Stimulated activated CD8-positive, alpha-beta memory T cell treated with anti-CD3 and anti-CD28 coated beads, Interleukin-4, amount 100 ng/mL, for 4 hours (primary cell): ENCODE measurements at places on chromosomes 2 and 18.

DNA sequence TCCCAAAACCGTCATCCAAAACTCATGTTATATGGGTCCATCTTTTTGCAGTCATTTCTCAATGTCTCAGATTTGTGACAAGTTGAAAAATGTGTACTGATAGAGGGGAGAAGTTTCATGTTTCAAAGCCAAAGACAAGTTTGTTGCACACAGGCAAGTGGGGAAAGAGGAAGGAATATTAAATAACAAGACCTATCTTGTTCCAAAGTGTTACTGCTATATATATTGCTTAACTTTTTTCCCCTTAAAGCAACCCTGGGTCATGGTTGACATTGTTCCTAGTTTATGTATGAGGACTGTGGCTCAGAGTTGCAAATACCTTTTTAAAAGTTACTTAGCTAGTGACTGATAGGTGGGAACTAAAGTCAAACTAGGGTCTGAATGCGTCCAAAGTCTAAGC lies 1.7 kb downstream of the ITGA4 start:
- no peak for DNase-seq

GRCh38 chr2:239590276-239590675 lies 189.5 kb upstream of the HDAC4 start:
- no peak for DNase-seq

GRCh38 chr2:73070643-73071359 lies 711 bp downstream of the SFXN5 start:
- no peak for DNase-seq

- no peak for DNase-seq
Observed at GRCh38 chr2:162720559-162721271, 117.9 kb downstream of the KCNH7 start.

DNA sequence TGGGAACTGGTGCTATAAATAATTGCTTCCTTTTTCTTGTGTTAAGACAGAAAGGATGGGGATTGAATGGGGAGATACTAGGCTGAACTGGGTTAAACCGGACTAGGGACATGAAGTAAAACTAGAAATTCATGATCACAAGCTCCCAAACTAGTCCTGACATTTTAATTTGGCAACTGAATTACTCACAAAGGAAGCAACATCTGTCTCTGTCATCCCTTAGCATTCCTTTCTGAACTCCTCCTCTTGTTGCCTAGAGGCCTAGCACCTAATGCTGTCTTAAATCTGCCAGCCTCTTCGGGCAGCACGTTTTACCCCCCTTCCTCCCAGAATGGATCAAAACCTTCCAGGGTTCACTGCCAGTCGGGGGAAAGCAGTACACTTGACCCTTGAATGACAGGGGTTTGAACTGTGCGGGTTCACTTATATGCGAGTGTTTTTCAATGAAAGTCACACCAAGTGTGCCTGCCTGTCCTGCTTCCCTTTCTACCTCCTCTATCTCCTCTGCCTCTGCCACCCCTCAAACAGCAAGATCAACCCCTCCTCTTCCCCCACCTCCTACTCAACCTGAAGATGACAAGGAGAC lies 8.2 kb downstream of the KCTD1 start:
- no peak for DNase-seq

GRCh38 chr2:14826518-14826917 lies 194.0 kb downstream of the LRATD1 start:
- no peak for DNase-seq

GRCh38 chr2:152189622-152190495 lies 14.3 kb upstream of the STAM2 start:
- no peak for DNase-seq

DNA sequence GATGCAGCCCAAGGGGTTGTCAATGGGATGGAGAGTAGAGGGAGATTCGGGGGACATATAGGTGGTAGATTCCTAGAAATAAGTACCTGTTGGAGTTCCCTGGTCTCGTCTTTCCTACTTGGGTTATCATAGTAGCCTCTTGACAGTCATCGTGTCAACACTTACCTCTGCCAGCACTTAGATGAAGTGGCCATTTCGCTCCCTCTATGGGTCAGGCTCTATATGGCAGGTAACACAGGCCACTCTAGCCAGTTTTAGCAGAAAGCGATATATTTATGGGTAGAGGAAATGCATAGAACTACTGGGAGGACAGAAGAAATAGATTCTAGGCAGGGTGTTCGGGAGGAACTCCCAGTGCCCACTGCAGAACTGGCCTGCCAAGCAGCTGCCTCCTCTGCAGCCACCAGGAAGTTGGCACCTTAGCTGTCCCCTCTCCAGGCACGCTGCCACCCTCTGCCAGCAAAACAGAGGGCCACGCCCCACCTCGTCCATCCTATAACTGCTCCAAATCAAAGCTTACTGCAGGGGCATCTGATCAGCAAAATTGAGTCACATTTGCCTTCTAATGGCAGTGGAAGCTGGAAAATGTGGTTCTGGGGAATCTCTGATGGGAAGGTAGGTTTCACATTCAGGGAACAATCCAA lies 181.3 kb downstream of the INSIG2 start:
- no peak for DNase-seq

DNA sequence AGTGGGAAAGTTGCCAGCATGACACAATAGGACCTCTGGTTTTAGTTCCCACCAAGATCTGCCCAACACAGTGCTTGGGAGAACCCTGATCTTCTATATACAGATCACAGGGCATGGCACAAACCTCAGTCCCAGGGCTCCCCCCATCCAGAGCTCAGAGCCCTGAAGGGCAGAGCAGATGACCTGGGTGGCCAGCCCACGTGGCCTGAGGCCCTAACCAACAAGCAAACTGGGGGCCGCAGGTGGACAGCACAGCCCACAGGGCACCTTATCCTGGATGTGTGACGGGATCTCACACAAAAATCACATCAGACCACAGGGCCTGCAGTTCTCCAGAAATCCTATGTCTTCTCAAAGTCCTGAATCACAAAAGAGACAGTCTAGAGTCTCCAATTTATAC lies 34.7 kb downstream of the CRACDL start:
- DNase-seq: no peak

GRCh38 chr2:7593360-7593759 lies 676.1 kb downstream of the RNF144A start:
- DNase-seq: no peak

GRCh38 chr18:73979742-73980141 lies 167.9 kb downstream of the FBXO15 start:
- DNase-seq: no peak

DNA sequence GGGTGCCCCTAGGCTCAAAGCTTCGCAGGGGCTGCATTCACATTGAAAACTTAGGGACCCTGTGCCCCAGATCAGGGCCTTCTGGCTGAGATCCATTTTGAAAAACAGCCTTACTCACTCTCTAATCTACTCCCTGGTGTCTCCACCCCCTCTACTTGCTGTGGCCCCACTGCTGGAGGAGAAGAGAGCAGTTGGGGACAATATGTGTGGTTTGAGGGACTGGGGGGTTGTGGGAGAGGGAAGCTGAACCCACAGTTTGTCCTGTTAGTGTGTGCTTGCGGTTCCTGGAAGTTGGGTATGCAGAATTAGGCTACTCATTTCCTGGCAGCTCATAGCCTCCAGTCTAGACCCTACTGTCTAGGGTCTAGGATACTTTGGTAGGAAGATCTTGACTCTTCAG lies 211.4 kb downstream of the PRKCE start:
- DNase-seq: no peak

DNA sequence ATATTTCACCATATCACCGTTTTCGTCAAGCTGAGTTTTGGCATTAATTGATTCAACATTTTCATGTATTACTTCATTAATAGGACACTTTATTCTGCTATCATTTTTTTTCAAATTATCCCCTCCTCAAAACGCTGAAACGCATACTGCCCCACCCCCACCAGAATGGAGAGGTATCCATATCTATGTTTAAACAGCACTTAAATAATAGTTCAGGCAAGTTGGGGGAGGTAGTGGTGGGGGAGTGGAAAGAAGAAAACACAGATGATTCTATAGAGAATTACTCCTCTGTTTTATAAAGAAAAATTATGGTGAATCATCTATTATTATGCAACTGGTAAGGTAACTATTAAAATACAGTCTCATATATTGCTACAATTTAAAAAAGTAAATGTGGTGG lies 314.4 kb upstream of the ZEB2 start:
- DNase-seq: no peak

DNA sequence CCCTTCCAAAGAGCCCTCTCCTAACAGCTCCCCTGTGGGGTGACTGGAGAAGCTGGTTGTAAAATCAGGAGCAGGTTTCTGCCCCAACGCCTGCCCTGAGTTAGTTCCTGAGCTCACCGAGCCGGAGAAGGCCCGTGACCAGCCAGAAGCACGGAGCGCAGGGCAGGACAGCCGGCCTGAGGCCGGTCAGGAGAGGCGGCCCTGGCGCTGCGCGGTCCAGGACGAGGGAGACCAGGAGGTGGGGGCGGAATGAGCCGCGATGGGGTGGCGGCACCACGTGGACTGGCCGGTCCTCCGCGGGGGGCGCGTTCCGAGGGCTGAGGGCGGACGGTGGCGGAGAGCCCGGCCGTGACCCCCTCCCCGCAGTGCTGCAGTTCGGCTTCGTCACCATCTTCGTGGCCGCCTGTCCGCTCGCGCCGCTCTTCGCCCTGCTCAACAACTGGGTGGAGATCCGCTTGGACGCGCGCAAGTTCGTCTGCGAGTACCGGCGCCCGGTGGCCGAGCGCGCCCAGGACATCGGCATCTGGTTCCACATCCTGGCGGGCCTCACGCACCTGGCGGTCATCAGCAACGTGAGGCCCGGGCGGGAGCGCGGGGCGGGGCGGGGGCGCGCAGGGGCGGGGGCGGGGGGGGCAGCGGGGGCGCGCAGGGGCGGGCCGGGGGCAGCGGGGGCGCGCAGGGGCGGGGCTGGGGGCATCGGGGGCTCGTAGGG lies 29.0 kb downstream of the ANO7 start:
- DNase-seq: no peak

GRCh38 chr18:78080081-78080480 lies 830.4 kb downstream of the GALR1 start:
- DNase-seq: no peak

GRCh38 chr18:46767217-46767616 lies 10.4 kb upstream of the ST8SIA5 start:
- DNase-seq: no peak

GRCh38 chr2:168165397-168165796 lies 82.0 kb downstream of the STK39 start:
- no peak for DNase-seq

GRCh38 chr2:29336341-29337241 lies 221.4 kb downstream of the CLIP4 start:
- DNase-seq: no peak

DNA sequence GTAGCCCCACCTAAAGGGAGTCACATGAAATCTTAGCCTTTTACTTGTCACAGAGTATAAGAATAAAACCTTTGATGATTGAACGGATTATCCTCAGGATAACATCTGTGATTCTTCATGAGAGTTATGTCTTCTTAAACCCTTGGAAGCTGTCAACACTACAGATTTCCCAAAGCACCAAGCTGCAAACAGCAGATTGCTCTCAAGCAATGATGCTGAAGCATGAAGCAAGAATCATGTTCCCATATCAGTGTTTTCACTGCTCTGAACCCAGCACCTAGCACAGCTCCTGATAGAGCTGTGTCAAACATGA lies 47.6 kb upstream of the CELF4 start:
- no peak for DNase-seq

DNA sequence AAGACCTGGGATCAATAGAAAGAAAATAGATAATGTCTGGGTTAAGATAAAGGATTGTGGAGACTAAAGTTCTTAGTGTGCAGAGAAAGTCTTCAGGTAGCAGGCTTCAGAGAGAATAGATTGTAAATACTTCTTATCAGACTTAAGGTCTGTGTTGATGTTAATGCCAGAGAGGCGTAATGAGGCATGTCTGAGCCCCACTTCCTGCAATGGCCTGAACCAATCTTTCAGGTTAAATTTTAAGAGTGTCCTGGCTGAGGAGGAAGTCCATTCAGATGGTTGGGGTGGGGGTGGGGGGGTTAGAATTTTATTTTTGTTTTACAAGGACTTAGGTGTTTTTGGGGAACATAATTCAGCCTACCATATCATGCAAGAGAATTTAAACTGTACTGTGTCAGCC lies 129.5 kb downstream of the EVA1A start:
- DNase-seq: no peak

DNA sequence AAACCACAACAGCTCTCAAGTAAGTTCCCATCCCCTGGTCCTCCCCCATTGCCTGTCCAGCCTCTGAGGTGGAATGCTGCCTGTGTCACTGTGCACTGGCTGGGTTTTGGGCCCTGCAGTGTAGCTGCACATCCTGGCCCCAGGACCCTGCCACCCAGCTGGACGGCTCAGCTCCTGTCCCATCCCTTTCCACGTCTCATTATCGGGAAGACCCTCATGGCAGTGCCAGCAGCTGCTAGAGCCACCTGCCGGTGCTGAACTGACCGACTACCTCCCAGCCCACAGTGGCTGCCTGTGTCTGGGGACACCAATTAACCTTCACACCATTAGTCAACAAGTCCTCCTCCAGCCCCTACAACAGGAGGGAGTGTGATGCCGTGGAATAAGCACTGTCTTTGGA lies 31.9 kb downstream of the ADCY3 start:
- DNase-seq: no peak

DNA sequence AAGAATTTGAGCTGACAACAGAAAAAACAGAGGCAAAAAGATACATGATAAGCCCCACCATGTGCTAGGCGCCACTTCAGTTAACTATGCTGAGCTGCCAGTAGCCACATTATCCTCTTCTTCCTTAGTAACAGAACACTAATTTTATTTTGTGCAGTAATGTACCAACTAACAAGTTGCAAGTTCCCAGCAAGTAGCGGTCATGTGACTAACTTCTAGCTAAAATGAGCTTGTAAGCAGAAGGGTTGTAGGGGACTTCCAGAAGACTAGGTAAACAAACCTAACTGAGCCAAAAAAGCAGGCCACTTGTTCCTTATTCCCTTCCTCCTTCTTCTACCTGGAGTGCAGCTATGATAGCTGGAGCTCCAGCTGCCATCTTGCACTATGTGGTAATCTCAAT lies 75.5 kb downstream of the DTNB start:
- DNase-seq: no peak

GRCh38 chr2:8608411-8608954 lies 73.4 kb upstream of the ID2 start:
- DNase-seq: no peak

- no peak for DNase-seq
Observed at GRCh38 chr2:105129722-105130232, 91.9 kb downstream of the MRPS9 start.

DNA sequence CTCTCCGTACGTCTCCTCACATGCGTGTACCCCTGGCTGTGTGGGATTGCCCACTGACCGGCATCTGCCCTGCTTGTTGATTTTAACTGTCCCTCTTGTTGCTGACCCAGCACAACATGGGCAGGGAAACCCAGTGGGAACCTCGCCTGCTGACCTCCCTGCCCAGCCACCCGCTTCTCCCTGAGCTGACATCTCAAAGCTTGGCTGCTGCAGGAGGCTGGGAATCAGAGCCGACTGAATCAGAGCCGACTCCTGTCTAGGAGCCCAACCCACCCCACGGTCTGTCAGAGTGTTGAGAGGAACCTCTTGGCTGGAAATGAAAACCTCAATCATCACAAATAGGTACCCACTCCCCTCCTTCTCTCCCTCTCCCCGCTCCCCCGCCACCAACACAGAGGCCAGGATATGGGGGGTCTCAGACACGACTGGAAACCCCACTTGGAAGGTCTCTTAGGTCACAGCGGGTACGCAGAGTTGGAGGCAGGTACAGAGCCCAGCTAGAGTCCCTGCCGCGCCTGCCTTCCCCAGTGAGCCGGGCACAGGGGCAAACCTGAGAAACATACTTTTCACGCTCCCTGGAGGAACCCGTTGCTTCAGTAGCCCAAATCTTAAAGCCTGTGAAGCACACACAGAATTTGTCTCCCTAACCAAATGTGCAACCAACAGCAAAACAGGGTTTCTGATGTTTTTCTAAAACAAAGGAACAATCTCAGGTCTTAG lies 784 bp downstream of the EDAR start:
- no peak for DNase-seq
